NCI-H748 treated with DMSO at 0.1 percent for 48 hours (cell line): ENCODE measurements at places on chromosomes 5 and 9.

DNA sequence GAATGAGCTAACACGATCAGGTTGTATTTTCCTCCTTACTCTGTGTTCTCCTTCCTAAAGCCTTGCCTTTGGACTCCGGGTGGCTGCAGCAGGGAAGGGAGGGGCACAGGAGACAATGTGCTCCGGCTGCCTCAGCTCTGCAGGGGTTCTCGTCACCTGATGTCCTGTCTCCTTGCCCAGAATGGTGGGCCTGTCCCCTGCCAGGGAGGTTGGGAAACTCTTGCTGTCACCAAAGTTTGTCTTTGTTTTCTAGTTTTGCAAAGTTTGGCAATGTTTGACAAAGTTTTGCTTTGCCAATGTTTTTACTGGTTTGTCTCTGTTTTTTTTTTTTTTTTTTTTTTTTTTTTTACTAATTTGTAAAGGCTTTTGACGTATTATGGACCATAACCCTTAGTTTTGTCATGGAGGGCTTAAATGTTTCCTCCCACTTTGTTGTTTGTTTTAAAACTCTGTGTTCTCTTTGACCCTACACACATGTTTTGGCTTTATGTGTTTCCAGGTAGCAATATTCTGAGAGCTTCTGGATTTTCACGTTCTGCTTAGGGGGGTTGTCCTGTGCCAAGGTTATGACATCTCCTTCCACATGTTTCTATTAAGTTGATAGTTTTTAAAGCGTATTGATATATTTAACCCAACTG is 49.3 kb downstream of the GADD45G start:
- no peak for DNase-seq

DNA sequence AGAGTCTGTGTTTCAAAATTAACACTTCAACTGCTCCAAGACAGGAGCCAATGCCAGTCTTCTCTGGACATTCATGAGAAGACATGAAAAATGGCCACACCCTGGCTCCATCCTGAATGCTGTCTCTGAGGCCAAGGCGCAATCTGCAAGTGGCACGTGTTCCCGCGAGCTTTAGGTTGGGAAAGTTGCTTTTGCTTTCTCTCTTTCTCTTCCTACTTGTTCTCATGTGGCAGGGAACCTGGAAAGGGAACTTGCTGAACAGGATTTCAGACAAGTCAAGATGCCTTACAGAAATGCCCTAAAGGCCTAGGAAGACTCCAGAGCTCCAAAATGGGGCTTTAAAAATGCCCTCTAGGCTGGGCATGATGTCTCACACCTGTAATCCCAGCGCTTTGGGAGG is 91.9 kb upstream of the OTULINL start:
- DNase-seq, result no peak

DNA sequence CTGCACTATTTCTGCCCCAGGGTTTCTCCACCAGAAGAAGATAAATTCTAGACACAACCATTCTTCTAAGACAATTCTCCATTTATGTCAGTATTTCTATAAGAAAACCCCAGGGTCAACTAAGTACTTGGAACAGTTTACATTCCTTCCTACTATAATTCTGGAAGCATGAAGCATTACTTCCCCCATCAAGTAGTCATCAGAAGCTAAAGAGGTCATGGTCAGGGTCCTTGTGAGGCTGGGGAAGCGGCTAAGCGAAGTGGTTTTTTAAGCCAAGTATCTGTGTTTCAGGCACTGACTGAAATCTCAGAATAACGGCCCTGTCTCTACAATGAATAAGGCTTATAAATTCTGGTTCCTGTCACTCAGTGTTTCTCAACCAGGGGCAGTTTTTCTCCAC is 197.8 kb downstream of the GLIS3 start:
- no peak for DNase-seq

GRCh38 chr9:136587145-136587943 is 41.5 kb upstream of the NOTCH1 start:
- no peak for DNase-seq

DNA sequence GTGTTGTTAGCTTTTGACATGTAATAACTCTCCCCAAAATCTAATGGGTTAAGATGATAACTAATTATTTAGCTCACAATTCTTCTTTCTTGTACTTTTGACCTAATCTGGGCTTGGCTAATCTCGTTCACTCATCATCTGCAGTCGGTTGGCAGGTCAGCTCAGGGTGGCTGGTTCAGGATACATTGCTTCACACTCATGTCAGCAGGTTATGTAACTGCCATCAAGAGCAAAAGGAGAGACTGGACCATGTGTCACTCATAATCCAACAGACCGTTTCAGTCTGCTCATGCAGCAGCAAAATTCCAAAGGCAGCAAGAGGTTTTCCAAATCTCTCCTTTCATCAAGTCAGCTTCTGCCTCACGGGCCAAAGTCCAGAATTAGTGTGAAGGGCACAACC is 998.4 kb upstream of the CTNND2 start:
- no peak for DNase-seq
